ENCODE measurements at places on chromosomes 5 and 9.

DNA sequence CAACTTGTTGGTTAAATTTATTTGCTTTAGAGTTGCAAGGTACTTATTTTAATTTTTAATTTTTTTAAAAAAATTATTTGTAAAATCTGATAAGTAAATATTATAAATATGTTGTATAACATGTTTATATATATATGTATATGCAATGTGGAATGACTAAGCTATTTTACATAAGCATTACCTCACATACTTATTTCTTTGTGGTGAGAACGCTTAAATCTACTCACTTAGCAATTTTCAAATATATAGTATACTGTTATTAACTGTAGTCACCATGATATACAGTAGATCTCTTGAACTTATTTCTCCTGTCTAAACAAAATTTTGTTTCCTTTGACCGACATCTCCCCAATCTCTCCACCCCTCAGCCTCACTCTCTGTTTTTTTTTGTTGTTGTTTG lies 147.8 kb downstream of the NNT start:
- no peak for DNase-seq

- DNase-seq = no peak
These were observed 4.6 kb downstream of the VCAN start for GRCh38 chr5:83475935-83476814.

GRCh38 chr5:150616024-150616470 lies 24.4 kb upstream of the SYNPO start:
- DNase-seq = no peak

GRCh38 chr5:96248131-96248530 lies 184.9 kb downstream of the PCSK1 start:
- DNase-seq = no peak

DNA sequence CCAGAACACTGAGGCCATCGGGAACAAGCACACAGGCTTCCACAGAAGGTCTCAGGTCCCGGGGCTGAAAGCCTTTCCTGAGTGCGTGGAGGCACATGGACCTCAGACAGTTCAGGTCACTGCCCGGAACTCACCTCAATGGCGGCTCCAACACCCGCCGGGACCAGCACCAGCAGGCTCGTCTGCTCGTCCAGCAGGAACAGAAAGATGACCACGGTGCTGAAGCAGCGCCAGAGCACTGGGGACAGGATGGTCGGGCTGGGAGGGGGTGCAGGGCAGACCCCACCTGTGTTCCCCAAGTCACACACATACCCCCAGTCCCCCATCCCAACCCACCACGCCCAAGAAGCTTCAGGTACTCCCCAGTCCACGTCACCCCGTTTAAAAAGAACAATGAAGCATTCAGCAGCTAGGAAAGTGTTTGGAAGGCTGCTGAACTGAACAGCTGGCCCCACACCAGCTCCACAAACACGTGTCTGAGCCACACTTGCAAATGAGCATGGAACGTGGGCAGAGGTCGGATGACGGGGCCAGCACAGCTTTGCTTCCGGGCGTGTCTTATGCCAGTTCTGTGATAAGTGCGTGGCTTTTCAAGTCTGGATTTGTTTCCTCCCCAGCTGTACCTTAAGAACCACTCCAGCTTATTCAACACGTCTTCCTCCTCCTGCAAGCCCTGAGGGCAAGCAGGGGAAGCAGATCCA lies 14.6 kb downstream of the CLPTM1L start:
- DNase-seq = no peak

- peak; percentile 14 for DNase-seq
These were observed 1.5 kb upstream of the PBX3 start for GRCh38 chr9:125745682-125746016.

DNA sequence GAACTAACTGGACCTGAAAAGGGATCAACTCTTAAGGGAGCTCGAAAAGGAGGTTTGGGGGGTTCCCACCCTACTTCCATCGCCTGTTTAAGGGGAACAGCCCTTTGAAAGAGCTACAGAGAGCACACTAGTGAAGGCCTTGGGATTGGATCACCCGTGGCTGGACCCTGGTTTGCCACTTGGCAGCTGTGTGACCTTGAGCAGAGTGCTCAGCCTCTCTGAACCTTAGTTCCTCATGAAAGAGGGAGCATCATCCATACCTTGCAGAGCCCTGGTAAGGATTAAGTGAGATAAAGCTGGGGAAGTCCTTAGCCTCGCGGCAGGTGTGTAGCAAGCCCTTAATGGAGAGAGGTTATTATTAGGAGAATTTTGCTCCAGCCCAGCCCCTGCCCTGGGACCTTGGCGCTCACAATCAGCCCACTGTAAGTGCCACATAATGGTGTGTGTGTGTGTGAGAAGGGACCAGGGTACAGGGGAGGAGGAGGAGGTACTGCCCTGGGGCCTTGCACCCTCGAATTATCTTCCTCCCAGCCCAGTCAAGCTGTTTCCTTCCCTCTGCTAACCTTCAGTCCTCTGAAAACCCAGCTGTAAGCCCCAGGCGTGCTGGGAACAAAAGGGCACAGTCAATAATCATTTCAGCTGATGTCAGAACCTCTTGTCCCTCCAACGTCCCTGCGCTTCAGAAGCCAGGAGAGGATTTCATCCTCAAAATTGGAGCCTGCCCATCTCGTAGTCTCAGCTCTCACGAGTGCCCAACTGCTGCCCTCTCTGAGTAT lies 42.9 kb downstream of the FOXI1 start:
- DNase-seq = no peak

- DNase-seq = no peak
These were observed 26.3 kb downstream of the SHLD3 start for GRCh38 chr5:65651144-65651543.

- peak; percentile 68 for DNase-seq
These were observed 7.9 kb downstream of the AK1 start for GRCh38 chr9:127869310-127870152.

- no peak for DNase-seq
These were observed 30.6 kb downstream of the SH3GL2 start for GRCh38 chr9:17609312-17610005.

- DNase-seq = no peak
These were observed 17.2 kb downstream of the LIX1 start for GRCh38 chr5:97125125-97125683.

DNA sequence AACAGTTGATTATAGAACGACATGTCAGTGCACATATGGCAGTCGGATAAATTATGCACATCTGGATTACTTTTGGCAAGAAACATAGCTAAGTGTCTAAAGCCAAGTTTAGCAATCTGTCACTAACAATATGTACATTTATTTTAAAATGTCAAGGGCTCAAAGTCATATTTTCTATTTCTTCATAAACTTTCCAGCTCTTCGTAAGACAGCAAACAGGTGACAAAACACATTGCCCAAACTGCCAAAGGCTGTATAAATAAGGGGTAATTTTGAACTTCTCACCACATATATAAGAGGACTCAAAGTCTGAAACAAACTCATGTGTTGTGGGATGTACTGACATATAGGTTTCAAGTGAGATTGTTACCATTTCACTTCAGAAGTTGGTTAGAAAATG lies 237.2 kb downstream of the ARL15 start:
- no peak for DNase-seq

DNA sequence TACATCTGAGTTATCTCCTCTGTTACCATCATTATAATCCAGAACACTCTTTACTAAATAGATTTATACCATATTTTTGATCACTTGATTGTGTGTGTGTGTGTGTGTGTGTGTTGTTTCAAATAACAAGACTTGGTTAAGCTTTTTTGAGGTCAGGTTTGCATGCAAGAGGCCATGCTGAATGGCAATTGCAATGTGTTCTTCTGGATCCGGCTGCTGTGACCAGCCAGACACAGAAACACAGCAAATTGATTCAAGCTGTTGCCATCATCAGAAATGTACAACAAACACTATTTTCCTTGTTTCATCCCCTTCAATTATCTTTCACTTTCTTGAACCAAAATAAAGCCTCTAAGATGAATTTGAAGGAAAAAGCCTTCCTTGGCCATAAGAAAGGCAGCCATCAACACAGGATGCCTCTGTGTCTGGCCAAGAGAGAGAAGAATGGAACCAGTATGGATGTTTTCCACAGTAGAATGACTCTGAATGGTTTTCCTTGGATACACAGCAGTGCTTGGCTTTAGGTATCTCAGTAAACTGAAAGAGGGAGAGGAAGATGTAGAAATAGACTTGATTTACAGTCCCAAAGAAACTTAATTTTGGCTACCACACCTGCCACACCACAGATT lies 53.9 kb downstream of the DPYSL3 start:
- DNase-seq = no peak

DNA sequence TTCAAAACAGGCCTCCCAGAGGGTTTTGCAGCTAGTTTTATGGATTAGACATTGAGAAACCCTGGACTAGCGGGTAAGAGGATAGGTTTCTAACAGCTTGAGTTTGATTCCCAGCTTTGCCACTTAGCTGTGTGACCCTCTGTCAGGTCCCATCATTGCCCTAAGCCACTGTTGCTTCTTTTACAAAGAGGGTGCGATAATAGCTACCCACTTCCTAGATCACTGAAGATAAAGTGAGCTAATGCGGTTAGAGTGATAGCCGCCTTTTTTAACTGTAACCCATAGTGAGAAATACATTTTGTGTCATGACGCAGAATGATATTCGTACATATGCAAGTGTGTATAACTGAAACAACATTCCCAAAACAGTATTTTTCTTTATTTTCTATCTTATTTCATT lies 40.3 kb downstream of the CSF1R start:
- peak; percentile 50 for DNase-seq

DNA sequence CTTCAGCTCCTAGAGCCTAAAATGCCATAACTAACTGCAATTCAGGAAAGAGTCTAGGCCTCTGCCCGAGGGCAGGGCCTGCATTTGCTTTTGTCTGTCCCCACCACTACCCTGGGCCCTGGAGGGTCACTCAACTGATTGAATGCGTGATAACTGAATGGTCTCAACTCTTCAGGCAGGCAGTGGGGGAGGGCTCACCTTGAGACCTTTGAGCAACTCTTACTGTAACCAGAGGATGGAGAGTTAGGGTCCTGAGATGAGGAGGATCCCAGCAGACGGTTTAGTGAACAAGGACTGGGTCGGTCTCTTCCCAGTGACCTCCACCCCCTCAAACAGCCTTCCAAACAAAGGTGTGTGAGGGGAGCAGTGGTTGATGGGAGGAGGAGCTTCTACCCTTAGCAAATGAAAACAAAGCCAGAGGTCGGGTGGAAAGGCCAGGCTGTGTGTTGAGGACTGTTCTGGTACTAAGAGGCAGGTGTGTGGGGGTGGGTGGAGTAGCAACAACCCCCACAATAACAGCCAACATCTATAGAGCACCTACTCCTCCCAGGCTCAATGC lies 59.4 kb downstream of the CXXC5 start:
- no peak for DNase-seq

DNA sequence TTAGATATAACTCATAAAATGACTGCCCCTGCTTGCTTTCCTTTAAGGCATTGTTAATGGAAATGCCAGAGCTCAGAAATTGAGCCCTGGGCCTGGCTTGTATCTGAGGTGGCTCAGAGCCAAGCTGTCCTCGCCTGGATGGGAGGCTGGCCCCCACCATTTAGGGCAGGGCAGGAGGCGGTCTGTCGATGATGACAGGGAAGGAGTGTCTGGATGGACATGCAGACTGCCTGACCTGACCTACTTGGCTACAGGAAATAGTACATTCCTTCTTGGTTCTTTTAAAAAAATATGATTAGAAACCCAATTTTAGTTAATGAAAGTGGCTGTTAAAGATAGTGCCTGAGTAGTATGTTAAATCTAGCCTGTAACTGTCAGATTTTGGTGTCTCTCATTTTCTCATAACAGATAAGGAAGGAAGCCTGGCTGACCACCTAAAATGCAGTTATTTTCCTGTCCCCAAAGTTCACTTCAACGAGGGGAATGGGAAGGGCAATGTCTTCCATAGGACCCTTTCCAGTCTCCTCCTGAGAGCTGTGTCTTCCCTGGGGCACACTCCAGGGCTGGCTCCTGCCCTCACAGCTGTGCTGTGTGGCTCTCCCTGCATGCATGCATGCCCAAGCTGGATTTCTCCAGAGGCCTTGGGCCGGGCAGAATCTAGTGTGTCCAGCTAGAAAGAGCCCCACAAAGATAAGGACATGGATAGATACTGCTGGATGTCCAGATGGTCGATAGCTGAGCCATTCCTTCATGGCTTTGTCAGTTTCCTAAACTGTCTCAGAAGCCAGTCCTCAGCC lies 42.3 kb downstream of the MACROH2A1 start:
- no peak for DNase-seq

DNA sequence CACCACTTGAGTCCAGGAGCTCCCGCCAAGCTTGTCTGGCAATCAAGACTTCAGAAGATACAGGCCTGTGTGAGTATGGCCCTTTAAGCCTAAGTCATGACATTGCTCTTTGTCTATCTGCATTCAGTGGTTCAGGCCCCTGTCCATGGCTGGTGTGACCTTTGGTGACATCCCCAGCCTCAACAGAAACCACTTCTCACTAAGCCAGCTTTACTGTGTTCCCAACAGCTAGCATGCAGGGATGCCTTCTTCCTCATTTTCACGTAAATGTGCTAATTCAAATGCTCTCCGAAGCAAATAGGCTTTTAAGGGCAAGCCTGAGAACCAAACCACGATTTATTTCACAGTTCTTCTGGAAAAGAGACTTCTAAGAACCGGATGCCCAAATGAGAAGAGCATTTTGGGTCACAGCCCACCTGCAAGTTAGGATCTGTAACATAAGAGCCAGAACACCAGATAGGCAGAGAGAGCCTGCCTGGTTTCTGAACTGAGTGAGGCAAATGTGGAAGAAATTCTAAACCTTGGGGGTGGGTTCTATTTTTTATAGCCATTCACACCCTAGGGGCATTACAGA lies 14.9 kb downstream of the CD180 start:
- no peak for DNase-seq

- no peak for DNase-seq
These were observed 5.5 kb downstream of the B4GALT1 start for GRCh38 chr9:33161589-33162132.

GRCh38 chr5:154165886-154166285 lies 24.6 kb upstream of the GALNT10 start:
- no peak for DNase-seq

DNA sequence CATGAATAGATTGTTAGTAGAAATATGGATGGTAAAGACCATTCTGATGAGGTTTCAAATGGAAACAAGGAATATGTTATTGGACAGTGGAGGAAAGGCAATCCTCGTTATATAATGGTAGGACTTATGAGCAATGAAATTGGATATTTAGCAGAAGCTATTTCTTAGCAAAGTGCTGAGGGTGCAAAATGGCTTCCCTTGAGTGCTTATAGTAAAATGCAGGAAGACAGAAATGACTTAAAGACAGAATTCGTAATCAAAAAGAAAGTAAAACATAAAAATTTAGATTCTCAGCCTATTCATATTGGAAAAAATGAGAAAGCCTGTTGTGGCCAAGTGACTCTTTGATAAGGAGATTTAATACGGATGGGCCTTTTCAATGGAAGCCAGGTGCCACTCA lies 102.1 kb upstream of the ADRA1B start:
- DNase-seq = no peak
